MG63 (cell line): ENCODE measurements at places on chromosomes 5 and 9. TPM values are rescaled to one million over a fixed set of nuclear protein-coding genes. Genes with fewer than 3 reads are reported as not detected.
A peak's percentile ranks its signal among the peaks of the same experiment; 100 is the strongest.

- no peak for DNase-seq
Measured at GRCh38 chr5:148352696-148353095, 17.3 kb downstream of the SPINK9 start.

DNA sequence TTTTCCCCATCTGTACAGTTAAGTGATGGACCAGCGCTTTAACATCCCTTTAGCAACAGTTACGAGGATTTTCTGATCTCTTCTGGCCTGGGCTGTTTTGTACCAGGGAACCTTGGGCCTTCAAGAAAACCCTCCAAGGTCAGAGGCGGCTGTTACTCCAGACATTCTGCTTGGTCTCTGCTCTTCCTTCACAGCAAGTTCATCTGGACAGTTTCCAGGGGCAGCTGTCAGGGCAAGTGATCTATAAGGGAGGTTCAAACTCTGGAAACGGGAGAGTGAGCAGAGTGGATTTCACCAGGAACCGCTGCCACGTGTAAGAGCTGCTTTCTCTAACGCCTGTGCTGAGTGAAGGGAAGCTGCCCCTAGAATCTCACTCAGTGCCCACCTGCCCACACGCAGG lies 36.7 kb downstream of the ZNF618 start:
- DNase-seq = no peak

- no peak for DNase-seq
Measured at GRCh38 chr9:132242621-132243155, 80.8 kb downstream of the NTNG2 start.

DNA sequence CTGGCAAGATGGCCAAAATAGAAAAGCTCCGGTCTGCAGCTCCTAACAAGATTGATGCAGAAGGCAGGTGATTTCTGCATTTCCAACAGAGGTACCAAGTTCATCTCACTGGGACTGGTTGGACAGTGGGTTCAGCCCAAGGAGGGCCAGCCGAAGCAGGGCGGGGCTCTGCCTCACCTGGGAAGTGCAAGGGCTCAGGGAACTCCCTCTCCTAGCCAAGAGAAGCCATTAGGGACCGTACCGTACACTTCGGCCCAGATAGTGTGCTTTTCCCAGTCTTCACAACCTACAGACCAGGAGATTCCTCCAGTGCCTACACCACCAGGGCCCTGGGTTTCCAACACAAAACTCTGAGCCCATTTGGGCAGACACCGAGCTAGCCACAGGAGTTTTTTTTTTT lies 277.8 kb downstream of the SLCO4C1 start:
- no peak for DNase-seq

GRCh38 chr9:134290603-134291451 lies 35.4 kb upstream of the RXRA start:
- no peak for DNase-seq

DNA sequence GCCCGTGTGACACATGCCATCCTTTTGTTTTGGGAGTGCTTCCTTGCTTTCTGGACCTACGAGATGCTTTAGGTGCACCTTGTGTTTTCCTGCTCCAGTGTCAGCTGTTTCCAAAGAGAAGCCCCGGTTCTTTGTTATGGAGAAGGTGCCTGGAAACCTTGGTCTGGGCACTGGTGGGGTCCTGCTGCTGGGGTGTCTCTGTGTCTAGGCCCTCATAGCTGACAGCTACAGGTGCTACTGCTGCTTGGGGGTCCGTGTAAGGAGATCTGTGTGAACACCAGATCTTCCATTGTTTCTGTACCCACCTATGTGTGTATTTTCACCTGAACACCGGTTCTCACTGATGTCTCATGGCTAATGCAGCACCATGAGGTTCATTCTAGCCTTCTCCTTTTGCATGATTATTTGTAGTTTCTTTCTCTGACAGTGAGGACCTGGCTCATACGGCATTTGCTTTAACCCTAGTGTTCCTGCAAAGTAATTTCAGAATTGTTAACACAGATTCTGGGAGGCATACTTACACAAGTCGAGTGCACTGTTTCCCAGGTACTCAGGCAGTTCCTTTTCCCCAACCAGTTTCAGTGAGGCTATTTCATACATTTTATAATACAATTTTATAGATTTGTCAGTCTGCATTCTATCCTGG lies 13.2 kb upstream of the FAM120AOS start:
- DNase-seq = no peak

GRCh38 chr5:124572971-124573370 lies 173.5 kb downstream of the ZNF608 start:
- DNase-seq = no peak

DNA sequence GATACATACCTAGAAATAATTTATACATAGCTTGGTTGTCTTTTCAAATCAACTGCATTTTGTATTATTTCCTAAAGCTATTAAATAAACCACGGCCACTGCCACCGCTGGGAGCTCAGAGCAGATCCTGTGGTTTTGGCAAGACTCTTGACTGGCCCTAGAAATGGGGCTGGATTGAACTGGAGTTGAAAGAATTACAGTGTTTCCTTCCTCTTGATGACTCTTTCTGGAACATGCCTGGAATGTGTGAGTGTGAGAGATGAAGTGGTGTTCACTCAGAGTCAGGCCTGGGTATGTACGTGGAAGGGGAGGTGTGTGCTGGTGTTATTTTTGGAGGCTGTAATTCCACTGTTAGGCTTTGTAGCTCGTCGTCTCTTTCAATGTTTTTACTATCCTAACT lies 45.9 kb downstream of the TEK start:
- peak; percentile 66 for DNase-seq

PCDHB4 gene
- not detected in 2 replicates for total RNA-seq

DOCK8 gene
- total RNA-seq = 5.9 and 6.5 TPM in 2 replicates

CMYA5 gene
- 0.07 TPM in 1 of 2 replicates, not detected in the other for total RNA-seq

DBH gene
- not detected in 2 replicates for total RNA-seq

IL9 gene
- total RNA-seq = not detected in 2 replicates

RASEF gene
- total RNA-seq = 0.92 TPM in 1 of 2 replicates, not detected in the other

ARID3C gene
- total RNA-seq = 0.16 TPM in 1 of 2 replicates, not detected in the other
